ENCODE measurements at places on chromosomes 11 and 22.

DNA sequence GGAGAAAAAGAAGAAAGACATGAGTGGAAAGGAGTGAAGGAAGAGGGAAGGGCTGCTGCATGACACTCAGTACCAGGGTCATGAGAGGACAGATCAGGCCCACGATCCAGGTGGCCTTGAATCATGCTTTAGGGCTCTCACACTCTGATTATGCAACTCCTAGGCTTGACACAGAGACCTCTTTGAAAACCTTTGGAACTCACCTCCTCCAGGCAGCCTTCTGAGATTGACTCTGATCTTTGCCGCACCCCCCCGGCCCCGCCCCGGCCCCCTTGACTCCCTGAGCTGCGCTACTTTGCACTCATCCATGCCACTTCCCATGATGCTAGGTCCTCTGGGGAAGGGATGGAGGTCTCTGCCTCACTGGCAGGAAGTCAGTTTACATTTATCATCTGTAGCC is 10.7 kb downstream of the PTPN5 start:
- DNase-seq: no peak

DNA sequence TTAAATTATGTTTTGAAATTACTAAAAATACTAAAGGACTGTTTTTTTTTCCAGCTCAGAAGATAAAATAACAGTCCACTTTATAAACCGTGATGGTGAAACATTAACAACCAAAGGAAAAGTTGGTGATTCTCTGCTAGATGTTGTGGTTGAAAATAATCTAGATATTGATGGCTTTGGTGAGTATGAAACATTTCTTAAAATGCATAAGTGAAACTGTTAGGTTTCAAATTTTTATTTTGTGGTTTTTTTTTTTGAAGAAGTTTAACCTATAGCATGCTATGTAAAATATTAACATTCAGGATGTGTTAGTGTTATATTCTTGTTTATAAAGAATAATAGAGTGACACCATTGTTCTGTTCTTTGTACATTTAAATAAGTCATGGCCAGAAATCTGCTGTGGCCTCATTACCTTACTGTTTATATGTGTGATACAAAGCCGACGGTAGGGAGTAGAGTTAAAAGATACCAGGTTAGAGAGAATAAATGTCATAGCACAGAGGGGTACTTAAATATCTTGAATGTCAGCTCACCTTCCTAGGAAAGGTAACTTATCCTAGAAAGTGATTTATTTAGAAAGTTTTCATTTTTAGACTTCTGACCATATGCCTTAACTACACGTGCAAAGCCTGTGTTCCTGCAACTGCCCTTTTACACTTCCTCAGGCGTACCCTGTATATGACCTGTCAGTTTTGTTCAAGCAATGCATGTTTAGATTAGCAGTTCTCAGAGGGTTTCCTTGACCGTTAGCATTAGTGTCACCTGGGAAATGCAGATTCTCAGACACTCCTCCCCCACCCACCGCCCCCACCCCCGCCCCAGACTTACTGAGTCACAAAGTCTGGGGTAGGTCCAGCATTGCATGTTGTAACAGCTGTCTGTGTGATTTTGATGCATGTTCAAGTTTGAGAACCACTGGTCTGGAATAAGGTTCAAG is 6.3 kb downstream of the FDX1 start:
- no peak for DNase-seq

GRCh38 chr11:46431211-46431610 is 39.6 kb upstream of the CHRM4 start:
- no peak for DNase-seq

DNA sequence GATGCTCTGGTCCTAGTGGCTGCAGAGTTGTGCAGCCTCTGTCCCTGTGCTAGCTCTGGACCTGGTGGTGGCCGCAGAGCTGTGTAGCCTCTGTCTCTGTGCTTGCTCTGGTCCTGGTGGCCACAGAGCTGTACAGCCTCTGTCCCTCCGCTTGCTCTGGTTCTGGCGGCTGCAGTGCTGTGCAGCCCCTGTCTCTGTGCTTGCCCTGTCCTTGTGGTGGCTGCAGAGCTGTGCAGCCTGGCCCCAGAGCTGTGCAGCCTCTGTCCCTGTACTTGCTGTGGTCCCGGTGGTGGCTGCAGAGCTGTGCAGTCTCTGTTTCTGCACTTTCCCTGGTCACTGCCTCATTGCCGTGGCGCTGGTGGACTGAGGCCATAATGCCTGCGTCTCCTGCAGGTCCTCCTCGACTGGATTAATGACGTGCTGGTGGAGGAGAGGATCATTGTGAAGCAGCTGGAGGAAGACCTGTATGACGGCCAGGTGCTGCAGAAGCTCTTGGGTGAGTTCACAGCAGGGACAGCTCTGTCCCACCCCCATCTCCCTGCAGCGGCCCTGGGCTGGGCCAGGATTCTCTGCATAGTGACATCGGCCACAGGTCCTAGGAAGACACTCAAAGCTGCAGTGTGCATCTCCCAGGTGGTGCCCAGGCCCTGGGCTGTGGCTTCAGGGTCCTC is 61.9 kb upstream of the PARVG start:
- DNase-seq: no peak

- no peak for DNase-seq
Observed at GRCh38 chr11:86488553-86488952, 113.9 kb downstream of the CCDC81 start.

DNA sequence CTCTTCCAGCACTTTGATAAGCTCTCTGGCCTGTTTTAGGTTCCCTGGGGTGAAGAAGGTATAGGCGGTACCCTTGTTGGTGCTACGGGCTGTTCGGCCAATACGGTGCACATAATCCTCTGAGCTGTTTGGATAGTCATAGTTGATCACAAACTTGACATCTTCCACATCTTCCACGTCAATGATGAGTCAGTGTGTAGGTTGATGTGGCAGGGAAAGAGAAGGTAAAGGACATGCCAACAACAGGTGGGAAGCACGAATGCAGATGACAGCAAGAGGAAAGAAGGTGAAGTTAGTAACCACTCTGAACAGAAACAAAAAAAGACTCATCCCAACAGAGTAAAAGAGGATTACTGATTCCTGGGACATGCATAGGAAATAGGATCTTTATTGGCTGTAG is 18.2 kb downstream of the DDX17 start:
- DNase-seq: no peak

GRCh38 chr22:21593406-21594232 is 26.1 kb downstream of the UBE2L3 start:
- peak; percentile 35 for DNase-seq

DNA sequence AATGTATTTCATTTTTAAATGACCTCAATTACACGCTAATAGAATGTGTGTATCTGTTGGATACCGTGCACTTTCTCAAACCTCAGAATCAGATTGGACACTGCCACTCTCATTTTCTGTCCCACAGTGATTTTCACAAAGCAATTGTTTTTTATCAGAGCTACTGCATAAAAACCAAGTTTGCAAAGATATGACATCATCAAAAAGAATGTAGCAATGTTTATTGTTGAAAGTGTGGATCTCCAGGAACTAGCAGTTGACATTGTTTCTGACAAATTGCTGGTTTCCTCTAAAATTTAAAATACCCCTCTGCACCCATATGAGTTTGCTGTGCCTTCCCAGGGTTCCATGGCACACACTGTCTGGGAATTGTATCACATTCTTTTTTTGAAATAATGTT is 362.7 kb upstream of the DDI1 start:
- DNase-seq: peak; percentile 50

GRCh38 chr11:2270322-2271076 is at the start of gene ASCL2:
ASCL2 (minus strand) TSS chr11:2270588; CDS start chr11:2270332, 256 bp downstream.
- DNase-seq: no peak

DNA sequence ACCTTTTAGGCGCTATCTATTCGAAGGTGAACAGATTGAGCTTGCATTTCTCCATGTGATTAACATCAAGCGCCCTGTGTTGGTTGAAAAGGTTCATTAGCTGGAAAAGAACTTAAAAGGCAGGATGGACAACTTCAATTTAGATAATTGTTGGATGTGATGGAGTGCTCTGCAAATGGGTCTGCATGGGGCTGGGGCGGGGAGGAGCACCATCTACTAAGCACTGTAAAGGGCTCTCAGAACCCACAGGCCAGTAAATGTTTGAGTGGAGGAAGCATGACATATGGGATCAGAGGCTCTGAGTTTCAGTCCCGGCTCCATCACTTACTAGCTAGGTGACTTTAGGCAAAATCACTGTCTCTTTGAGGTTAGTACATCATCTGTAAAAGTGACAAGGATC is 28.2 kb downstream of the ARL14EP start:
- no peak for DNase-seq
